ENCODE measurements at places on chromosomes 16 and 17. TPM values are rescaled to one million over a fixed set of nuclear protein-coding genes. Genes with fewer than 3 reads are reported as not detected.
A peak's percentile ranks its signal among the peaks of the same experiment; 100 is the strongest.

GRCh38 chr17:63515426-63515825 is 7.7 kb upstream of the KCNH6 start:
- no peak for ATAC-seq

GRCh38 chr17:13885953-13886889 is 183.1 kb upstream of the COX10 start:
- no peak for ATAC-seq

- ATAC-seq = peak; percentile 17
These were observed 11.3 kb downstream of the WWP2 start for GRCh38 chr16:69773260-69773947.

DNA sequence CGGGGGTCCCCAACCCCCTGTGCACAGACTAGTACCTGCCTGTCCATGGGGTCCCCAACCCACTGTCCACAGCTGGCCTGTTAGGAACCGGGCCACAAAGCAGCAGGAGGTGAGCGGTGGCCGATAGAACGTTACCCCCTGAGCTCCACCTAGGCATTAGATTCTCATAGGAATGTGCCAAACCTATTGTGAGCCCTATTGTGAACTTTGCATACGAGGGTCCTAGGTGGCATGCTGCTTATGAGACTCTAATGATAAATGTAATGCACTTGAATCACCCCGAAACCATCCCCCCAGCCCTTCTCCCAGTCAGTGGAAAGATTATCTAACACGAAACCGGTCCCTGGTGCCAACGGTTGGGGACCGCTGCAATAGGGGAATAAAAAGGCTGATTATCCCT is 1.5 kb downstream of the REXO5 start:
- ATAC-seq = no peak

GRCh38 chr16:11201498-11202259 is 54.3 kb downstream of the SOCS1 start:
- ATAC-seq = no peak

GRCh38 chr16:66446737-66447136 is 19.6 kb downstream of the BEAN1 start:
- ATAC-seq = no peak

GRCh38 chr17:62109378-62109902 is 44.4 kb upstream of the MED13 start:
- peak; percentile 99 for ATAC-seq

- no peak for ATAC-seq
These were observed 5.3 kb upstream of the NPIPB7 start for GRCh38 chr16:28477311-28477920.

- ATAC-seq = no peak
These were observed 351 bp upstream of the GDPD1 start for GRCh38 chr17:59219992-59220327.

DNA sequence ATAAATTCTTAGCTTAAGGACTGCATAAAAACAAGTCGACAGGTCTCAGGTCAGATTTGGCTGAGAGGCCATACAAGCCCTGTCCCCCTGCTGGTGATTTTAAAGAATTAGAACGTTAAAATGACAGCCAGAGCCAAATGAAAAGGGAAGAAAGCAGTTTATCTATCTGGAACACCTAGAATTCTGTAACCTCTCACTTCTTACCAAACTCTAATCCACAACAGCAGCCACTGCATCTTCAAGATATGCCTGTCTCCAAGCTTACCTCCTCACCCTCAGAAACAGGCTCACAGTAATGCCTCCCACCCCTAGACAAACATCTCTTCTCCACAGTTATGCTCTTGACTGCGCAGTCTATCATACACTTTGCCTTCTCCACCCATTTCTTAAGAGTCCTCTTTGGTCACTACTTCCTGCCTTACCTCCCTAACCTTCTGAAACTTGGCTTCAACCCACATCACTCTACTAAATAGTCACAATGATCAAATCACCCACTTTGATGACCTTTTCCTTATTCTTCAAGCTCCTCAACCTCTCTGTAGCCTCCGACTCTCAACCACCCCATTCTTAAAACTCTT is 14.2 kb downstream of the ANKFY1 start:
- peak; percentile 38 for ATAC-seq

GRCh38 chr17:51995797-51996403 is 162.6 kb downstream of the CA10 start:
- no peak for ATAC-seq

DNA sequence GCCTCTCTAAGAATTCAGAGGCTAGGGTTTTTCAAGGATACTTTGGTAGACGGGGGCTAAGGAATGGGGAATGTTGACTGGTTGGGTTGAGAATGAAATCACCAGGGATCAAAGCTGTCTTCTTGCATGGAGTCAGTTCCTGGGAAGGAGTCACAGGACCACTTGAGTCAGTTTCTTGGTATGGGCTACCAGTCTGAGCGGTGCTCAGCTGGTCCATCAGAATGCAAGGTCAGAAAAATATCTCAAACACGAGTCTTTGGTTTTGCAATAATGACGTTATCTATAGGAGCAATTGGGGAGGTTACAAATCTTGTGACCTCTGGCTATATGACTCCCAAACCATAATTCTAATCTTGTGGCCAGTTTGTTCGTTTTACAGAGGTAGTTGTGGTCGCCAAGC is 18.4 kb downstream of the CHD9NB start:
- ATAC-seq = no peak

- ATAC-seq = peak; percentile 93
These were observed 37.2 kb upstream of the ADGRG1 start for GRCh38 chr16:57591086-57591869.

- ATAC-seq = no peak
These were observed 1.4 kb downstream of the ZSWIM7 start for GRCh38 chr17:15998031-15998562.

Gene E2F4
- 141 TPM for total RNA-seq

Gene DHODH
- 22.1 TPM for total RNA-seq

Gene APOBR
- total RNA-seq = 4.2 TPM

Gene SPIRE2
- total RNA-seq = 4.8 TPM

Gene HOXB1
- total RNA-seq = not detected

Gene TNFRSF17
- total RNA-seq = not detected

Gene CAVIN1
- total RNA-seq = 2.5 TPM
